ENCODE measurements at places on chromosomes 11 and 22.

GRCh38 chr22:36373258-36373579 lies 14.5 kb downstream of the MYH9 start:
- no peak for DNase-seq

GRCh38 chr11:120581313-120581712 lies 69.8 kb downstream of the GRIK4 start:
- DNase-seq, result no peak

DNA sequence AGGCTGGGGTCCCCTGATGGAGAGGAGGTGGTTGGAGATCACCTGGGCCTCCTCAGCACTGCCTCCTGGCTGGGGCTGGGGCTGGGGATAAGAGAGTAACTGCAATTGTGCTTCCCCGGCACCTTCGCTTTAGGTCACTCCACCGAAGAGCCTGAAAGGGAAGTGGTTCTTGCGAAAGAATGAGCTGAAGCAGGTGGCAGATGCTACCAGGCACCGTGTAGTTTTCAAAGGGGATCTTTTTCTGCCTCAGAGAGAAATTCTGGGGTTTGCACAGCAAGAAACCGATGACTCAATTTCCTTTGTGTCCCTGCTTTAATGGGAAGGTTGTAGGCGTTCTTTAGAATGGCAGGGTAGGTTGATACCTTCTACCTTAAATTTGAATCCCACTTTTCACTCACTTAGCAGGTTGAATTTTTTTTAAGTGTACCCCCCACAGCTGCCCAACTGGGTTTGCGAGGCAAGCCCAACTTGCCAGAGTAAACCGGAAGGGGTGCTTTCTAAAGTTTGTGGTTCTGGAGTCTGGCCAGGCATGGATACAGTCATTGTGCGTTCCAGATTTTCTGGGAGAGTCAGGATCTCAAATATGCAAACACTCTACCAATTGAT lies 5.3 kb downstream of the CD44 start:
- peak; percentile 83 for DNase-seq

- DNase-seq, result no peak
These were observed 94.4 kb upstream of the OR4B1 start for GRCh38 chr11:48122246-48122645.

DNA sequence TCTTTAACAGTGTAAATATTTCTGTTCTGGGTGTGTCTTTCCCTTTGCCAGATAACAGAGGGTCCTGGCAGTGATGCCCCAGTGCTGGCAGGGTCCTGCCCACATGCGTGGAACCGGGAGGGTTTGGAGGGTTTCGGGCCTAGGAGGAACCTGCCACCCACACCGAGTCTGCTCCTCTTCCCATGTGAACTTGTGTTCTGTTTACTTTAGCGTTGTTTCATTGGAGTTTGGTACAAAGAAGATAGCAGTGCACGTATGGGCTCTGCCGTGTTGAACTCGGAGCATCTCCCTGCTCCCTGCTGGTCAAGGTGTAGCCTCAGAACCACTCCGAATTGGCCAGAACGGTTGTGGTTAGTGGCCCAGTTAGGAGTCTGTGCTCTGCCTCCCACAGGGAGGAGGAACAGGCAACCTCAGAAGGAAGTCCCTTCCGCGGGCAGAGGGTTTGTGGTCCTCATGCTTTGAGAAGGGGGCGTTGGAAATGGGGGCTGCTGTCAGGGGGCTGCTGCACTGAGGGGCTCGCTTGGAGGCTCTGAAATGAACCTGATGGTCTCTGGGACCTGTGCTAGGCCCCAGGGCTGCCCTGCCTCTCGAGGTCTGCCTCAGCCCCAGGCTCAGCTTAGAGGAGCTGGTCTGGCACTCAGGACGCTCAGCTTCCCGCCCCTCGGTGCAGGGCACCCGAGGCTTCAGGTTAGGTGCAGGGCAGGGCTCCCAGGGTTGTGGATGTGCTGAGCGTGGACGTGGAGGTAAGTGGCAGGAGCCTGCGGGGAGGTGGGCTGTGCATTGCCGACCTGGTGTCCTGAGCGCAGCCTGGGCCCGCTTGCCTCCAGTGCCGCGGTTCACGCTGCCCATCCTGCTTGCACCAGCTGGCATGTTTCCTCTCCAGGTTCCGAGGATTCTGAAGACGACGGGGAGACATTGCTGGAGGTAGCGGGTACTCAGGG lies 10.4 kb downstream of the PHRF1 start:
- no peak for DNase-seq

DNA sequence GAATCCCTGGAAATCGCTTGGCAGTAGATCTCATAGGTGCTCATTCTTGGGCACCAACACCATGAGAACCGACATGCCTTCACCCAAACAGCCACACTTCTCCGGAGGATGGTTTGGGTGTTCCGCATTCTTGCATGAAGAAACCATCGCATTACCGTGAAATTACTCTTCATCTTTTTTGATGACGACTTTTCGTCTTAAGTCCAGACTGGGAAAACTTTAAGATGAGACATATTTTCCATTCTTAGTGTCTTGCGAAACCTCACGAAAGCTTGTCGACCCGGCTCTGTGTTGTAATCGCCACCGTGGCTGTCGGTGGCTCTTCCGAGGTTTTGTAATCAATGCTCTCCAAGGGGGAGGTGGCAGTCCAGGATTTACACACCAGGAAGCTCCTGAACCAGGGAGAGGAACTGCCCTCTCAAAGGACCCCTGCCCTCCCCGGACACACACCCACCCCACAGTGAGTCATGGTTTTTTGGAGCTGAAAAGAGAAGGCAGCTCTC lies 1.7 kb downstream of the TOM1 start:
- no peak for DNase-seq

- no peak for DNase-seq
These were observed 328.7 kb downstream of the SOX6 start for GRCh38 chr11:16027621-16028020.

- no peak for DNase-seq
These were observed 167.0 kb upstream of the NECTIN1 start for GRCh38 chr11:119895981-119896380.

DNA sequence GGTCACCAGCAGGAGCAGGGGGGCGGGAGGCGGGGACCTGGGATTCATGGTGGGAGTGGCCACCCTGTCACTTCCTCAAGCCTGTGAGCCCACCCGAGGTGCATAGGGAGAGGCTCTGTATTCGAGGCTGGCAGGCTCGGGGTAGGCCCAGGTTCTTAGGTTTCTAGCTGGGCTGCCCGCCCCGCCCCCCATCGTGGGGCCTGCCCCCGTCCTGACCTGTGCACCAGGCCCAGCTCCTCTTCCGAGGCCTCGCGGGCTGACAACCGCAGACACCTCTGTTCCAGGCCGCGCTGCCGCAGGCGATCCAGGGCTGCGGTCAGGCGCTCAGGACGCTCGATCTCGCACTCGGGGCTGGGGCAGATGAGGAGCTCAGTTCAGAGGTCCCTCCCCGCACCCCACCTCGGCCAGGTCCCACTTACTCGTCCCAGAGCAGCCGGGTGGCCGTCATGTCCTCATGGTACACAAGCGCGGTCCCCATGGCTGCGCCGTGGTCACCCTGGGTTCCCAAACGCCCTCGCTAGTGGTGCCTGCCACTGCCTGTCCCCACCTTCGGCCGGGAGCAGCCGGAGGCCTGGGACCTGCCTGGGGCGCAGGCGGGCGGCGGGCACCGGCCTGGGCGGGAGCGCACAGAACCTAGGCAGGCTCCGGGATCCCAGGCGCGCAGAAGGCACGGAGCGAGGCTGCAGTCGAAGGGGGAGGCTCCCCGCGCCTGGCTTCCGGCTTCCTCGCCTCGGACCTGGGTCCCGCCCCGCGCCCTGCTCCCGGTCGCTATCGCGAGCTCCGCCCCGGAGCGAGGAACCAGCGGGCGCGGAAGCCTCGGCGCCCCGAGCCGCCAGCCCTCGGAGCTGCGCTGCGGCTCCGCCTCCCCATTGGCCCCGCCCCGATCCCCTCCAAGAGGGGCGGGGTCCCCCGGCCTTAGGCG lies at the start of gene HDAC10:
Gene HDAC10, minus strand, starts transcription at position 711 of the 922 bp plus-strand sequence. Its CDS starts 233 bp downstream, at position 478.
- peak; percentile 92 for DNase-seq

- DNase-seq, result no peak
These were observed 27.1 kb downstream of the CWF19L2 start for GRCh38 chr11:107430525-107430924.

- no peak for DNase-seq
These were observed at the start of gene MYO7A for GRCh38 chr11:77127920-77128691. Gene MYO7A, plus strand, starts transcription at chr11:77128246. Its CDS starts 2,389 bp downstream, at chr11:77130635.

DNA sequence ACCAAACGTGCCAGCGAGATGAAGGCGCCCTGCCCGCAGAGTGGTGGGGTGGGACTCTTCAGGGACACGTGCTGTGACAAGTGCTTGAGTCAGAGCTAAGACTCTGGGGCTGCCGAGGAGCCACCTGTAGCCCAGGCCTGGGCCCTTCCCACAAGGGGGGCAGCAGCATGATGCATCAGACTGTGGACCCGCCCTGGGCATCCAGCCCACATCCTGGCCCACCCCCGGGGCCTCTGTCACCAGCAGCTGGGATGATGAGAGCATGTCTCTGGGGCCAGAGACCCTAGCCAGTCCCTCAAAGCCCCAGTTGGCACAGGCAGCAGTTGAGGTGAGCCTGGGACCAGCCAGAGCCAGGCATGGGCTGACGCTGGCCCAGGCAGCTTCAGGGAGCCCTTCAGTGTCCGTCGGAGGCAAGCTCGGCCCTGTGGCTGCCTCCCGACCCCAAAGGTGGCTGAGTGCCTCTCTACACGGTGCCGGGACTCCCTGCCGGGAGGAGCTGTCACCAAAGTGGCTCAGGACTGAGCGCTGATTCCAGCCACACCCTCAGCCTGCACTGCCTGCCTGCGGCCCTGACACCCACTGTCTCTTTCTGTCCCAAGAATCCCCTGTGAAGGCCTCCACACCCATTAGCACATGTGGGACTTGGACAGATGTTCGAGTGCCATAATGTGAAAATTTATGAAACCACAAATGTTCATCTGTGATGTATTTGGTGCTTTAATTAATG lies 41.3 kb downstream of the CDKN1C start:
- DNase-seq, result no peak

DNA sequence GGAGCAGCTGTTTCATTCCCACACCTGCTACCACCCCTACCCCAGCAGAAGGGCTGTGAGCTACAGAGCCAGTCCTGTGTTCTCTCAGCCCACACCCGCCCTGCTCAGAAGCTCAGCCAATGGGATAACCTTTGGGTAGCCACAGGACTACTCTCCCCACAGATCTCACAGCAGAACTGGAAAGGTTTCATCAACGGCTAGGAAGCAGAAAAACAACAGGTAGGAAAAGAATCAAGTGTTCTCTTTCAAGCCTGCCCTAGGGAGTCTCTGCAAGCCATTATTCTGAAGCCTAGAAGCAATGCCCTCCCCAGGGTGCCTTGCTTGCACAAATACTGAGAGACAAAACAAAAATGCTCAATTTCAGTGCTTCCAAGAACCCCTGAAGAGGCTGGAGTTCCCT lies 77.2 kb downstream of the TMPRSS5 start:
- DNase-seq, result no peak

DNA sequence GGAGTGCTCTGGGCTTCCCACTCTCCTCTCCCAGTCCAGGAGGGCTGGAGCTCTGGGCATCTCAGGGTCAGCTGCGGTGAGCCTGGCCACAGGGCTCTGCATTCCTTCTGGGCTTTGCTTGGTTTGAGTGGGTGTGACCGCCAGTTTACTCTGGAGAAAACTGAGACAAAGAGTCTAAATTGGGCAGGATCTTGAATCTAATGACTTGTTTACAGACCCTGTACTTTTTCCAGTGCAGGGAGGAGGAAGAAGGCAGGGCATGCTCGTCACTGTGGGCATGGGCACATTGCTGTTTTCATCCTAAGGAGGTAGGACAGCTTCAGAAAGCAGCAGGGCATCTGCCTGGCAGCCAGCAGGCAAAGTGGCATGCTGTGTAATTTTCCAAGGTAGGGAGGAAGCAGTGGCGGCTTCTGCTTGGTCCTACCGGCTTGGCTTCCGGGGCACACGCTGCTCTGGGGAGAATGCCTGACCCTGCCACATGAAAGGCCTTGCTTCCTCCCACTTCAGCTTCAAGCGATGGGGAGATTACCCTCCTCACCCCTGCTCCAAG lies 22.9 kb downstream of the FLI1 start:
- DNase-seq, result peak; percentile 65

DNA sequence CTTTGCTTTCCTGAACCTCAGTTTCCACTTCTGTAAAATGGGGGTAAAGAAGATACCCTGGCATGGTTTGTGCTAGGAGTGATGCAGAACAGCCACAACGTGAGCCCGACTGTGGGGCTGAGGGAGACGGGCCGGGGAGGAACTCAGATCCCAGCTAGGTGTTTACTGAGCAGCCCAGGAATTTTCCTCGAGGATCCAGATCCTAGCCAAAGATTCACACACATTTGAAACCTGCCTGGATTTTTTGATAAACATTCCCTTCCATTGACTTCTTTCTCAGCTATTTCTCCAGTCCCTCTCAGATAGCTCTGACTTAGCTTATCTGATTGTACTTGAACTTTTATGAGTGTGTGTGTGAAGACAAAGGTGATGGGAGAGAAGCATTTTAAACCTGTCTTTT lies 98.0 kb downstream of the KIAA1671 start:
- DNase-seq, result no peak

DNA sequence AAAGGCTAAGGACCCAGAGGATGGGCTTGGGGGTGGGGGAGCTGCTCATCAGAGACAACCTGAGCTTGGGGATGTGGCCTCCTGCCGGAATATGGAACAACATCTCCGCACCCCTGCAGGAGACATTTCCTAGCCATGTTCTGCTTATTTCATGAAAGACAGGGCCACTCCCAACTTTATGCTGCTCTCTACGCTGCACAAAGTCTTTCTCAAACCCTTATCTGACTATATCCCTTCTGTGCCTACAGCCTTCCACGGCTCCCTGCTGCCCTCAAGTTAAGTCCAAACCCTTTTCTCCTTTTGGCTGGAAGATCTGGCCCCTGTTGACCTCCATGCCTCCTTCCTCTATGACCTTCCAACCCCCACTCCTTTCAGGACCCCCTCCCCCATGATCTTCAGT lies 562.0 kb downstream of the MN1 start:
- DNase-seq, result no peak

GRCh38 chr11:92154611-92155010 lies 70.0 kb upstream of the FAT3 start:
- no peak for DNase-seq

DNA sequence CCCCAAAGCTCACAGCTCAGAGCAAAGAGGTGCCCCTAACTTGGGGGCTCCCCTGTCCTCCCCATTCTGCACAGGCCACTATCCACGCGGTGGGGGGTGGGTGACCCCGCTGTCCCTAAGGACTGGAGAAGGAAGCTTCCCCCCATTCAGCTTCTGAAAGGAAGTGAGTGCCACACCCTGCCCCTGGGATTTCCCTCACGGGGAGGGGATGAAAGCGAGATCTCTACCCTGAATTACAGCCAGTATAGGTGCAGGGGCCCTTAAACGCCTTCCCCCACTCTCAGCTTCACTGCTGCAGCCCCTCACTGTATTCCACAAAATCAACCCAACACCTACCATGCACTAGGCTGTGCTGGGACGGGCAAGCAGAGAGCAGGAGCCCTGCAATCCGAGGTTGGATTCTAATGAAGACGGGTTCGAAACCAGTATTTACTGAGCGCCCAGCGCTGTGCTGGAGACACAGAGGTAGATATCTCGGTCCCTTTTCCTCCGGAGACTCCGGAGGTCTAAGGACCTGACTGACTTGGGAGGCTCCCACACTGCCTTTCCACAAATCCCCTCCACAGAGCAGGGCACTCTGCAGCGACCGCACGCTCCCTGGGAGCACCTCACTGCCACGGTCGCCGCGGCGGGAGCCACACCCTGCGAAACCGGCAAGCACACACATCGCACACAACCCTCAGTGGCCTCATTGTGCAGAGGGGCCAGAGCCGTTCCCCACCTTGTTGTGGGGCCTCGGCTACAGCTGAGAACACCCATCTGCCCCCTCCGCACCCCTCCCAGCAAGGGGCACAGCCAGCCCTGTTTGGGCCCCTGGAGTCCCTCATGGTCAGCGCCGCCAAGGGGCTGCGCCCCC lies 1.8 kb downstream of the AHNAK start:
- peak; percentile 61 for DNase-seq

- DNase-seq, result no peak
These were observed 6.5 kb downstream of the APOBEC3A start for GRCh38 chr22:38963872-38964271.

- no peak for DNase-seq
These were observed 23.0 kb downstream of the C22orf23 start for GRCh38 chr22:37930270-37930951.
